ENCODE measurements at places on chromosomes 11 and 22.

DNA sequence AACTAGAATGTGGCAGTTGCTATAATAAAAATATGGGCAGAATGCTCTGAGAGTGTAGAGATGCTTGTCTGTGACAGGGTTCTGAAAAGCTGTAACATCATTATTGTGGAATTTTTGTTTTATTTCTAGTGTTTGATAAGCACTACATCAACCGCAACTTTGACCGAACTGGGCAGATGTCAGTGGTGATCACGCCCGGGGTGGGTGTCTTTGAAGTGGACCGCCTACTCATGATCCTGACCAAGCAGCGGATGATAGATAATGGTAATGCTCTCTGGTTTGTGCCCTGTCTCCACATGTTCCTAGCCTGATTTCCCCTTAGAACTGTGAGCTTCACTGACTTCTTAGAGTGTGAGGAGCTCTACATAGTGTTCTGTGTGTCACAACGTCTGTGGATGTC, 48.8 kb downstream of the DEPDC5 start:
- DNase-seq, result no peak

DNA sequence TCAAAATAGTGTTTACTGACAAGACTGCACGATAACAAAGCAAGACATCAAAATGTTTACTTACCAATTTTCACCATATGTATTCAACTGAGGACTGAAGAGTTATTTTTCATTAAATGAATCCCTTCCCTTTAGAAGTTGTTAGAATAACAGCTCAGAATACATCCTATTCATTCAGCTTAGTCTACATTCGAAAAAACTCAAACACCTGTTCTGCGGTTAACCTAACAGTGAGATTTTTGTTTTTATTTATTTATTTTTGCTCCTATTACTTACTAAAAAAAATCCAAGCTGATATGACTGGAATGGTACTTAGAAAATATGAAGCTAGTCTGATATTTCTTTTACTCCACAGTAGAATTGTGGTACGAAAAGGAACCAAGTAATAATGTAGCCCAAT, 10.0 kb downstream of the KCNA4 start:
- DNase-seq, result no peak

DNA sequence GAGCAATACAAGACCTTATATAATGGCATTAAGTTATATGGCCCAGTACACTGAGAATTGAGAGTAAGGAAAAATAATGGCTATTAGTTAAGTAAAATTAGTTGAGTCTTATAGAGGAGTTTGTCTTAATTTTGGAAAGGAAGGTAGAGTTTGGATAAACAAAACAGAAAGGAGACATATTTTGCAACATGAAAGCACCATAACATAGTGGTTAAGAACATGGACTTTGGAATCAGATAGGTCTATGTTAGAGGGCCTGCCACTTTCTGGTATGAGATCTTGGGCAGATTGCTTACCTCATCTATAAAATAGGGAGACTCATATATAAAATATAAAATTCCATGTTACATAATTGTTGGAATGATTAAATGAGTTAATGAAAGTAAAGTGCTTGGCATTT, 68.9 kb downstream of the CSTPP1 start:
- no peak for DNase-seq

DNA sequence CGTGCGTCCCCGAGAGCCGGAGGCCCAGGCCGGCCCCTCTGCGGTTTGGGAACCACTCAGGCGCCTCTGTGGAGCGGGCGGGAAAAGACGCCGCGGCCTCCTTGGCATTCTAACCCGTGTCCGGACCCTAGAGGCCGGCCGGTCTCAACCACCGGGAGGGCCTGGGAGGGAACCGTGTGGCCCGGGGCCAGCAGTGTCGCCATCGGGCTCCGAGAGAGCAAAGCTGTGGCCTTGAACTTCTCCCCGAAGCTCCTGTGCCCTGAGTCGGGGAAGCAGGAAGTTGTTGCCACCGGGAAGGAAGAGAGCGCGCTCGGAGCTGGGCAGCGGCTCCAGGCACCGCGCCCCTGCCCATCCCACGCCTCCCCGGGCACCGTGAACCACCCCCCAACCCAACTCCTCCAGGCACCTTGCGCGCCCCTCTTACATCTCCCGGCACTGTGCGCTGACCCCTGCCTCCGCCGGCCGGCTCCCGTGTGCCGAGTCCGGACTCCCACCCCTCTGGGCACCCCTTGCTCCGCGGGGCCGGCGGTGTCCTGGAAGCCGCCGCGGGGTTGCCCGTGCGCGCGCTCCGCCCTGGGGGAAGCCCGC, 80.0 kb upstream of the PPARA start:
- DNase-seq, result no peak

DNA sequence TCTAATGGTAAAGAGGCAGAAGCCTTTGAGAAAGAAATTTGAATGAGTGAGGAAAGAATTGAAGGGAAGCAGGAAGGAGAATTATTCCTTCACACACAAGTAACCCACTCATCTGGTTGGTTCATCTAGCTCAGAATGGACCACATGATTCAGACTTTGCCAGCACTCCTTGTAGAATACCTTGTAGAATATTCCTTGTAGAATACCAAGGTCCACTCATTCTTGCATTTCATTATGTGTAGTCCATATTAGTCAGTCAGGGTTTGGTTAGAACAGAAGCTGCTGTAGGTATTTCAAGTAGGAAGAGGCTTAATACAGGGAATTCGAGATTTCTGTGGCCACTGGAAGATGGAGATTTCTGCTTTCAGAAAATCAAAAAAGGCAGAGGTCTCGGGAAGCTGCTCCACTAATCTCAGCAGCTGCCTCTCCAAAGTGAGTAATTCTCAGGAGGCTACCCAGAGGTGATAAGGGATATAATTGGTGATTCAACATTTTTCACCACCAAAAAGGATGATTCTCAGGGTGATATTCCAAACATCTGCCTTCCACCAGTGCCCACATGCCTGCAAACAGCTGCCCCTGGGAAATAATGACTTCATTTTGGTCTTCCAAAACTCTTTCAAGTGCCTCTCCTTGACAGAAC, 329.1 kb downstream of the TMEM135 start:
- DNase-seq, result no peak
